ENCODE measurements at places on chromosomes 1 and 21. TPM values are rescaled to one million over a fixed set of nuclear protein-coding genes. Genes with fewer than 3 reads are reported as not detected.

The KRTAP7-1 gene
- not detected for total RNA-seq

The OR2L13 gene
- total RNA-seq, result not detected

The TTC39A gene
- total RNA-seq, result 0.25 TPM

The SLC6A9 gene
- 25.9 TPM for total RNA-seq

The GUCA2B gene
- total RNA-seq, result not detected

The ST6GALNAC5 gene
- total RNA-seq, result 0.09 TPM

The C1orf105 gene
- not detected for total RNA-seq

The NBPF6 gene
- not detected for total RNA-seq

The OR6K3 gene
- total RNA-seq, result not detected

The KLHDC7A gene
- total RNA-seq, result not detected

The TRIM63 gene
- 1.5 TPM for total RNA-seq

The FRRS1 gene
- total RNA-seq, result 17.1 TPM

The H6PD gene
- total RNA-seq, result 36.9 TPM

The CEP104 gene
- 24.9 TPM for total RNA-seq

The RAB29 gene
- 28.2 TPM for total RNA-seq

The TRAF3IP3 gene
- total RNA-seq, result 0.65 TPM

The AGMAT gene
- total RNA-seq, result 1.4 TPM

The FMO1 gene
- total RNA-seq, result 7.8 TPM

The SFN gene
- not detected for total RNA-seq

The OR2M3 gene
- total RNA-seq, result not detected

The FAM72A gene
- total RNA-seq, result 2.9 TPM

The TSPAN2 gene
- total RNA-seq, result 2.5 TPM
